ENCODE measurements at places on chromosomes 12 and 14.

GRCh38 chr12:121301876-121302275, 5.4 kb upstream of the CAMKK2 start:
- no peak for DNase-seq

- no peak for DNase-seq
Measured at GRCh38 chr12:39931857-39932256, 174.0 kb downstream of the SLC2A13 start.

GRCh38 chr14:96938946-96939345, 141.8 kb downstream of the VRK1 start:
- DNase-seq, result no peak

DNA sequence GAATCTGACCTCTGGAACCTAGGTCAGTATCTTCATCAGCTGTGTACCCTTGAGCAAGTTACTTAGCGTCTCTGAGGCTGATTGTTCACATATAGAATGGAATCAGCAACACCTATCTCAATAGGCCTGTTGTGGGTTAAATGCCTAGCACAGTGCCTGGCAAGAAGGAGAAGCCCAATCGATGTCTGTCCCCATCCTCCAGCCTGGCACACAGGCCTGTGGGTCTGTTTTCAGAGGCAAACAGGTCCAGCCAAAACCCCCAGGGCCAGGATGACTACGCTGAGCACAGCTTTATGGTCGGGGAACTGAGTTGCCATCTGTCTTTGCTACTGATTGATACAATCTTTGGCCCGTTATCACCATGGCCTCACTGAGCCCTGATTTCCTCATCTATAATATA, 89.2 kb downstream of the NUAK1 start:
- no peak for DNase-seq

GRCh38 chr12:111182382-111182781, 186.5 kb downstream of the PHETA1 start:
- DNase-seq, result no peak

DNA sequence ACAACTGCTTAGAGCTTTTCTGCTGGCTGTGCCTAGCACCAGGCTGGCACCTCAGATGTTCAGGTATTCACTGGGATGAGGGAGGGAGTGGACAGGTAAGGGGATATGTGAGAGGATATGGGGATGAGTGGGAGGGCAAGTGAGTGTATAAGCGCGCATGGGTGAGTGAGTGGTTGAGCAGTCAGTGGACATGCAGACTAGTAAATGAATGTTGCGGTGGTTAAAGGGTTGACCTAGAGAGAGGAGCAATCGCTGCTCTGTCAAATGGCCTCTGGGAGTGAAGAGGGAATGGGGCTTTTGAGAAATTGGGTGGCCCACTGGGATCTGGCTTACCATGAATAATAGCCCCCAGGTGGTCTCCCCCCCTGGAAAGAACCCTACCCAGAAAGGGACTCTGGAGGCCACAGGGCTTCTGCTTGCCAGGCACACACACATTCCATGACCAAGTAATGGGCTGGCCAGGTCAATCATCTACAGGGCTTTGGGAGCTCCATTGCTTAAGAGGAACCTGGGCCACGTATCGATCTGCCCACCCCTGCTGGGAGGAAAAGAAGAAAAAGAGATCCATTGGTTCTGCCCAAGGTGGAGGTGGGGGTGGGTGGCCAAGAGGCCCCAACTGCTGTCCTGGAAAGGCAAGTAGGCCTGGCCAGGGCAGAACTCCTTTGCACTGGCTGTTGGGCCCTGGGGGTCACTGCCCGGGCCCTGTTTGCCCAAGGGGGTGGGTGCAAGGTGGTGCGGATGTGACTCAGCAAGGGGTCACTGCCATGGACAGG, 30.8 kb upstream of the ZFP36L1 start:
- DNase-seq, result no peak

GRCh38 chr12:71524626-71525025, 85.0 kb downstream of the LGR5 start:
- no peak for DNase-seq

- no peak for DNase-seq
Measured at GRCh38 chr12:115093261-115093660, 409.3 kb upstream of the TBX3 start.

Data from Daoy (cell line).